Transverse colon (tissue), 4 donors: ENCODE measurements at places on chromosomes 16 and 17. TPM values are rescaled to one million over a fixed set of nuclear protein-coding genes. Genes with fewer than 3 reads are reported as not detected.
A peak's percentile ranks its signal among the peaks of the same experiment; 100 is the strongest.

DNA sequence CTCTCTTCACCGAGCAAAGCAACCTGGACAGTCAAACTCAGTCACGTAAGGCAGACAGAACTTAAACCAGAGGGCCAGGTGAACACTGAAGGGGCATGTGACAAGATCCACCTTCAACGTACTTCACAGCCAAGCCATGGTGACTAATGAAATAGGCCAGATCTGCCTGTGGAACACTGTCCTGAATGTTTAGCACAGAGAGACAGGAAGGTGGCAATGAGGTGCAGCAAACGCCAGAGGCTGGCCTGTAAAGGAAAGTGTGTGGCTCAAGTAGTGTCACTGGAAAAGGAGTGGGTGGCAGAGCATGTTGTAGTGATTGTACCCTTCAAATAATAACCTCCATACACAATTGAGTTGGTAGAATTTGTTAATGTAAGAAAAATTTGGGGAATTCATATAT, 38.1 kb downstream of the SLC6A4 start:
- no peak for DNase-seq
- no peaks in the 10 kb centered on the region for H3K27me3 ChIP-seq
- no peak overlapping the region for H3K27ac ChIP-seq
- H3K4me3 ChIP-seq = no peak overlapping the region
- H3K4me1 ChIP-seq = no peaks in the 10 kb centered on the region

- no peaks in the 10 kb centered on the region for H3K27me3 ChIP-seq
- H3K27ac ChIP-seq = no peak overlapping the region
- H3K36me3 ChIP-seq = no peaks in the 10 kb centered on the region
- no peaks in the 10 kb centered on the region for H3K4me1 ChIP-seq
- DNase-seq = no peak
Observed at GRCh38 chr17:67696853-67697498, 20.8 kb upstream of the NOL11 start.

DNA sequence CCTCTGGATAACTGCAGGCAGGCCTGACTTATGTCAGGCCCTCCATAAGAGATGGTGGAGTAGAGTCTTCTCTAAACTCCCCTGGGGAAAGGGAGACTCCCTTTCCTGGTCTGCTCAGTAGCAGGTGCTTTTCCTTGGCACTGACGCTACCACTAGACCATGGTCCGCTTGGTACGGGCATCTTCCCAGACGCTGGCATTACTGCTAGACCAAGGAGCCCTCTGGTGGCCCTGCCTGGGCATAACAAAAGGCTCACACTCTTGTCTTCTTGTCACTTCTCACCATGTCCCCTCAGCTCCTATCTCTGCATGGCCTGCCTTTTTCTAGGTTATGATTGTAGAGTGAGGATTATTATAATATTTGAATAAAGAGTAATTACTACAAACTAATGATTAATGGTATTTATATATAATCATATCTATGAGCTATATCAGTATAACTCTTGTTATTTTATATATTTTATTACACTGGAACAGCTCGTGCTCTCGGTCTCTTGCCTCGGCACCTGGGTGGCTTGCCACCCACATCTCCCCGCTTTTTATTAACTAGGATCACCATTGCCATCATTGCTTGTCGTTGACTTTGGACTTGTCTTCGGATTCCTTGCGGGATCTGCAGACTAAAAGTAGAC, 59.8 kb upstream of the ARL4D start:
- H3K4me3 ChIP-seq = no peak overlapping the region
- no peaks in the 10 kb centered on the region for H3K36me3 ChIP-seq
- H3K27me3 ChIP-seq = no peaks in the 10 kb centered on the region

DNA sequence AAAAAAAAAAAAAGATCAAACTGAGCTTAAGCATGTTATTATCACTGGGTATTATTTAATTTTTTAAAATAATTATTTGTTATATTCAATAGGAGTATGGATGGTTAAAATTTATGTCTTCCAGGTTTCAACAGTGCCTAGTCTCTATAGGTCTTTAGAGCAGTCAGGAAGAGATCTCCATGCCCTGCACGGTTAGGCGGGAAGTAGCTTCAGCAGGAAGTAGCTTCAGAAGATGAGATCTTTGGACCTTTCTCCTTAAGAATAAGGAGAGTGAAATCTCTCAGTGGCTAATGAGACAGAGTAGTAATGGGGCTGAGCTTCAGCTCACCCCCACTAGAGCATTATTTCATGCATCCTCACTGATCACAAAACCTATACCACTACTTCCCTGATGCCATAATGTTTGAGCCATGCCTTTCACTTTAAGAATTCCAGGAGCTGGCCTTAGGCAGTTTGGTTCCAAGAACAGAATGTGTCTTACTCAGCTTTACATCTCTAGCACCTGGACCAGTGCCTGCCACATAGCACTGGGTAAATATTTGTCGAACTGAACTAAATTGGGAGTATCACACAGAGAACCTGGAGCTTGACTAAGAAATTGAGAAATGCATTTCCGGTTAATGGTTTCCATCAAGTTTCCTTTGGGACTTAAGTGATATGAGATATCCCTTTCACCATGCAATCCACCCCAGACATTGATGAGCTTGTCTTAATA, 43.5 kb downstream of the SCPEP1 start:
- no peaks in the 10 kb centered on the region for H3K27me3 ChIP-seq
- H3K36me3 ChIP-seq = no peaks in the 10 kb centered on the region
- peak; percentile 65 for DNase-seq
- H3K4me1 ChIP-seq = no peaks in the 10 kb centered on the region
- H3K27ac ChIP-seq = peak overlapping the region; percentile 62
- H3K4me3 ChIP-seq = no peak overlapping the region

GRCh38 chr17:43014649-43015542, 7.3 kb downstream of the VAT1 start:
- H3K4me1 ChIP-seq = peaks cover 48% of the 10 kb centered on the region
- H3K27me3 ChIP-seq = no peaks in the 10 kb centered on the region
- no peak for DNase-seq
- H3K4me3 ChIP-seq = no peak overlapping the region
- peak overlapping the region; percentile 15 for H3K27ac ChIP-seq

- H3K4me3 ChIP-seq = peak overlapping the region; percentile 84
- no peaks in the 10 kb centered on the region for H3K36me3 ChIP-seq
- peak; percentile 79 for DNase-seq
- H3K4me1 ChIP-seq = peaks cover 35% of the 10 kb centered on the region
- H3K27ac ChIP-seq = peak overlapping the region; percentile 100
- H3K27me3 ChIP-seq = no peaks in the 10 kb centered on the region
Observed at GRCh38 chr17:44221084-44221861, 1.8 kb upstream of the UBTF start.

DNA sequence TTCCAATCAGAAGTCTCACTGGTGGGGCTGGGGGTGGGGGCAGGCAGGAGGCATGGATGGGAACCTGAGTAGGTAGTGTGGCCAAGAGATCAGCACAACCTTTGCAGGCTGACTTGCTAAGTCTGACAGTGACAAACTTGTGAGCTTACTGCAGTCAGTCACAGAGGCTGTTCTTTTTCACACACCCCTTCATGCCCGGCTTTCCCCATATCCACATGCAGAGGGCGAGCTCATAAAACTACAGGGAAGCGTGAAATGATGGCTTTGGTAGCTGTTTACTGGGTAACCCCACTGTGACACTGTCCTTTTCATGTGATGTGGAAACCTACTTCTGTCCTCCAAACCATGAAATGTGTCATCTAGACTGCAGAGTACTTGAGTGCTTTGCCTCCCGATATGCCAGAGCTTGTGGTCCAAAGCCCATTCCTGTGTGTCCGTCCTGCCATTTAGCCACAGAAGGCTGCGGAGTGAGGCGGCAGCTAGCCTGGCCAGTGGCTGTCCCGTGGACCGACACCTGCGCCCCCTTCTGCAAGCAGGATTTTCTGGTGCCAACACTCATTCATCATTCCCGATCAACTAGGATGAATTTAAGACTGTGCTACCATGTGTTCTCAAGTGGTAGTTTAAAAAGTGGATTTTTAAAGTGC, 9.8 kb downstream of the GEMIN4 start:
- no peak overlapping the region for H3K4me3 ChIP-seq
- H3K36me3 ChIP-seq = no peaks in the 10 kb centered on the region
- no peak for DNase-seq
- no peaks in the 10 kb centered on the region for H3K4me1 ChIP-seq

CBFA2T3 gene
- total RNA-seq = 18.5 TPM

GRCh38 chr17:46772475-46773220, 45.8 kb downstream of the WNT3 start:
- peaks cover 37% of the 10 kb centered on the region for H3K27me3 ChIP-seq
- H3K36me3 ChIP-seq = no peaks in the 10 kb centered on the region
- peaks cover 8% of the 10 kb centered on the region for H3K4me1 ChIP-seq
- peak overlapping the region; percentile 53 for H3K4me3 ChIP-seq

SDK2 gene
- 3.3 TPM for total RNA-seq

- no peak overlapping the region for H3K4me3 ChIP-seq
- no peaks in the 10 kb centered on the region for H3K4me1 ChIP-seq
- DNase-seq = no peak
- H3K27me3 ChIP-seq = no peaks in the 10 kb centered on the region
Observed at GRCh38 chr16:28301620-28302019, 9.3 kb downstream of the SBK1 start.

KRTAP2-2 gene
- total RNA-seq = not detected

GRCh38 chr16:82421851-82422250, 204.9 kb upstream of the CDH13 start:
- H3K4me3 ChIP-seq = no peak overlapping the region
- H3K4me1 ChIP-seq = no peaks in the 10 kb centered on the region
- no peak overlapping the region for H3K27ac ChIP-seq
- no peaks in the 10 kb centered on the region for H3K27me3 ChIP-seq
- H3K36me3 ChIP-seq = no peaks in the 10 kb centered on the region

DNA sequence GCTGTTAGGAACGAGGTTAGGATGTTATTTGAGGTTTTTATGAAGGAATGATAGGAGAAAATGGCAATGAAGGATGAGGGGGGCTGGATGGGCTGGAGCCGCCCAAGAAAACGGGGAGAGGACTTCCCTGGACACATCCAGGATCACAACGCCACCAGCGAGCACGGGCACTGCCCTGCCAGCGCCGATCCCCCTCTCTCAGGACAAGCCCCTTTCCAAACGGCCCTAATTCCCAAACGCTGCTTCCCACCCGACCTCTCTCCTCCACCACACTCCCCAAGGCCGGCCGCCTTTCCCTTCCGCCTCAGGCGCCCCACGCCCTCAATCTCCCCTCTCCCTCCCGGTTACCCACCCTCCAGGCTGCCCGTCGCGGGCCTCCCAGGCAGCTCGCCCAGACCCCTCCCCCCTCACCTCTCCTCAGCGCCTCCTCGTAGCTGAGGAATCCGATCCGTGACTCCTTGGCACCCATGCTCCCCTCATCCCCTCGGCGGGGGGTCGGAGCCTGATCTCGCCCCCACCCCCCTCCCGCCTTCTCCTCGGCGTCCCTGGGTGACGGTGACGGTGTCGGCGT, 377 bp downstream of the USP32 start:
- no peaks in the 10 kb centered on the region for H3K36me3 ChIP-seq
- H3K27ac ChIP-seq = peak overlapping the region; percentile 97
- H3K4me3 ChIP-seq = peak overlapping the region; percentile 97
- H3K4me1 ChIP-seq = peaks cover 10% of the 10 kb centered on the region

DNA sequence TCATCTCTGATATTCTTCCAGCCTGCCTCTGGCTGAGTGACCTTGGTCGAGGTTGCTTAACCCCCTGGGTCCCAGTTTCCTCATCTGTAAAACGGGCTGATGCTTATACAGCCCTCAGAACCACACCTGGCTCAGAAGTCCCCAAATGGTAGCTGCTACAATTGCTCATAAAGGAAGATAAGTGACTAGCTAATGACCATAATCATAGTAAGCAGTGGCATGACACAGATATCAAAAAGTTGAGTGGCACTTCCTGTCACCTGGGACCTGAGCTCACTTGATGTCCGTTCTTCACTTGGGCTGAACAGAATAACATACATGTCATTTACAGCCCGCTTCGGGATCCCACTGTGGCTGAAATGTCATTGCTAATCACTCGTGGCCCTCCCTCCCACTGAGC, 1.8 kb downstream of the MGRN1 start:
- H3K4me3 ChIP-seq = peak overlapping the region; percentile 94
- no peaks in the 10 kb centered on the region for H3K27me3 ChIP-seq
- H3K27ac ChIP-seq = no peak overlapping the region
- H3K4me1 ChIP-seq = peaks cover 12% of the 10 kb centered on the region

DNA sequence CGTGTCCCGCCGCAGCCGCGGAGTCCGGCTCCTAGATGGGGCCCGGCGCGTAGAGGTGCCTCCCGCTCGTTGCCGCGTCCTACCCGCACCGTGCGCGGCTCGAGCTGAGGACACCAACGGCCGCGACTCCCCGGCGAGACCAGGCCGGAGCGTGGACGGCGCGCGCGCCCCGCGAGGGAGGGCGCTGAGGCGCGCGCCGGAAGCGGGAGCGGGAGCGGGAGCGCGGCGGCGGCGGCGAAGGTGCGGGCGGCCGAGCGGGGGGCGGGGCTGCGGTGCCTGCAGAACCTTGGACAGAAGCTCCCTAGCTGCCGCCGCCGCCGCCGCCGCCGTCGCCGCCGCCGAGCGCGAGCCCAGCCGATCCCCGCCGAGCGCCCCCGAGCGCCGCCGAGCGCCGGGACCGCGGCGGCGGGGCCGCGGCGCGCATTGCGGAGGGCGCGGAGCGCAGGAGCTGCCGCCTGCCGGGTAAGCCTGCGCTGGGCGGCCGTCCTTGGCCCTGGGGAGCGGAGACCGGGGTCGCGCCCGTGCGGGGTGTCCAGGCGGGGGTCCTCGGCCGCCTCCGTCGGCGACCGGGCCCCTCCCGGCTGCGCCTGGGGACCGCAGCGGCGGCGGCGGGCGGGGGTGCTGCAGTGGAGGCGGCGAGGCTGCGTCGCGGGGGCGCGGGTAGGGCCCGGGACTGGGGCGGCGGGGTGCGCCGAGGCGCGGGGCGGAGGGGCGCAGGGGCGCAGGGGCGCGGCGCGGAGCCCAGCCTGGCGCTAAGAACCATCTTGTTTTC, at the start of gene CDK5R1:
TSS of gene CDK5R1 (plus strand) at position 293 of the 772 bp plus-strand sequence. CDS start 628 bp downstream, outside the sequence.
- peak; percentile 77 for DNase-seq
- H3K4me1 ChIP-seq = no peaks in the 10 kb centered on the region
- H3K4me3 ChIP-seq = peak within 1 kb of the TSS; percentile 58
- no peaks in the 10 kb centered on the region for H3K27me3 ChIP-seq
- peak within 1 kb of the TSS; percentile 67 for H3K27ac ChIP-seq

DNA sequence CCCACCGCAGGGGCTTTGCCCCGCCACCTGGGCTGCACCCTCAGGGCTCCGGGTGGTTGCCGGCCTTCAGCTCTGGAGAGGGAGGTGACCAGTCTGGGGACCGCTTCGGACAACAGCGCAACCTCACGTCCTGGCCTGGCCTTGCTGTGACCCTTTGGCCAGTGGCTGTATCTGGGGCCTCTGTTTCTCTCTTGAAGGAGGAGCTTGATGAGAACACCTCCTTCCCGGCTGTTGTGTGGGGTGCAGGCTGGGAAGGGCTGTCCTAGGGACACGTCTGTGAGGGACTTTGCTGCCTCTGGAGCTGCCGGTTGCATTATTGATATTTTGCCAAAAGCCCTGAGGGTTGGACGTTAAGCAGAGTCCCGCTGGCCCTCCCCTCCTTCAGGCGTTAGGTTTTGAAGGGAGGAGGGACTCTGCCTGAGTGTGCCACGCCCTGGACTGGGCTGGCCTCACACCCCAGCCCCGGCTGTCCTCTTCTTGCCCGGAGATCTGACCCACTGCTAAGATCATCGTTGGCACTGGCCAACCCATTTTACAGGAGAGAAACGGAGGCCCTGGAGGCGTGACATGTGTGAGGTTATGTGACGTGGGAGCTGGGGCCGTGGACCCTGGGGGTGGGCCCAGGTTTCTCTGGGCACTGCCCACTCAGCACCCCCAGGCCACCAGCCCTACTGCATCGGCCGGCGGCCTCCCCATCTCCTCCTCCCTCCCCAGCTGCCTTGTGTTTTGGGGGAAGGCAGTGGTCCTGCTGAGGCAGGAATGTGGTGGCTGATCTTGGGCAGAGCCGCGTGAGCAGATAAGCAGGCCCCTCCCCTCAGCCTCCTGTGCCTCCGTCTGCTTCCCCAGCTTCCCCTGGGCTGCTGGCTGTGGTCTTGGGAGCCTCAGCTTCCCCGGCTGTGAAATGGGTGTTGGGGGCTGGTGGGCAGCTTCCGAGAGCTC, 8.5 kb downstream of the ZFPM1 start:
- no peak for DNase-seq
- no peak overlapping the region for H3K4me3 ChIP-seq
- H3K36me3 ChIP-seq = no peaks in the 10 kb centered on the region
- peaks cover 11% of the 10 kb centered on the region for H3K4me1 ChIP-seq
- H3K27ac ChIP-seq = no peak overlapping the region
